Right renal pelvis (tissue), 4 donors: ENCODE measurements at places on chromosomes 12 and 14. TPM values are rescaled to one million over a fixed set of nuclear protein-coding genes. Genes with fewer than 3 reads are reported as not detected.

C1QL4 gene
- 1.9 TPM for polyA plus RNA-seq

GRCh38 chr12:93766796-93767523 lies 89.8 kb downstream of the CRADD start:
- DNase-seq = no peak

DNA sequence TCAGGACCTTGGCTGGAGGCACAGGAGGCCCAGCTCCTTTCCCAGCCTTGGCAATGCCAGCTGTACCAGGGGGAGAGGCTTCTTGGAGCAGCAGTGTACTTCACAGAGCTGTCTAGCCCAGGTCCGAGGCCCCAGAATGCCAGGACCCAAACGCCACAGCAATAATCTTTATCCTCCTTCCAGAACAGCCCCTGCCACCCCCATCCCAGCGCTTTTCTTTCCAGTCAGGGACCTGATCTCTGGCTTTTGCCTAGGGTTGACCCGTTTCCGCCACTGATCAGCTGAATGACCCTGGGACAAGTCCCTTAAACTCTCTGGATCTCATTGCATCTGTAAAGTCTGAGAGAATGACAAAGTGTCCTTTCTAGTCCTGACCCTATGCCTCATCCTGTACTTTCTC lies 5.1 kb downstream of the LAG3 start:
- DNase-seq = no peak

HOXC12 gene
- not detected for polyA plus RNA-seq

DNA sequence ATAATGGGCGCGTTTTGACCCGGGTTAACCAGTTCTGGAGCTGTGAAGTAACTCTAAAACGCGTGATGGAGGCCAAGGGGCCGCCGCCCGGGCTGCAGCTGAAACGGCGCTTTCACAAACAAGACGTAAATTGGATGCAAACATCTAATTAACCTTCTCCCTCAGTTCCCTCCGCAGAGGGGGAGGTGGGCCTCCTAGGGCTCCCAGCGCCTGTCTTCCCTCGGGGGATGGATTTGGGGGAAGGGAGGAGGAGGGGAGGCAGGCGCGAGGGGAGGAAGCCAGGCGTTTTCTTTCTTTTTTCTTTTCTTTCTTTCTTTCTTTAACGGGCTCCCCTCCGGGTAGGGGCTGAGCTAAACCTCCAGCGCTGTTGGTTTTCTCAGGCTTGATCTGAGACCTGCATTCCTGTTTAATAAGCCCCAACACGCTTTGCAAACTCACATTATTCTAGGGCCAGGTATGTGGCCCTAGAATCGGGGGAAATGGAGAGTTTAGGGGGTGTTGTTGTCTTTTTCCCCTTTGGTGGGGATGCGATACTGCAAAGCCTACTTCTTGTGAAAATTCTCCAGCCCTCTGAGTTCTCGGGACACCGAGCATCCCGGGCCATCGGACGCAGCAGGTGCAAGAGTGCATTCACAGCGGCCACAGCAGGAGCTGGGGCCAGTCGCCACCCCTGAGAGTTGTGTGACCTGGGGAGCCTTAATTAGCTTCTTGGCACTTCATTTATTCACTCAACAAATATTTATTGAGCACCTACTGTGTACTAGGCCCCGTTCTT lies 43.6 kb upstream of the LHX5 start:
- DNase-seq = no peak

DNA sequence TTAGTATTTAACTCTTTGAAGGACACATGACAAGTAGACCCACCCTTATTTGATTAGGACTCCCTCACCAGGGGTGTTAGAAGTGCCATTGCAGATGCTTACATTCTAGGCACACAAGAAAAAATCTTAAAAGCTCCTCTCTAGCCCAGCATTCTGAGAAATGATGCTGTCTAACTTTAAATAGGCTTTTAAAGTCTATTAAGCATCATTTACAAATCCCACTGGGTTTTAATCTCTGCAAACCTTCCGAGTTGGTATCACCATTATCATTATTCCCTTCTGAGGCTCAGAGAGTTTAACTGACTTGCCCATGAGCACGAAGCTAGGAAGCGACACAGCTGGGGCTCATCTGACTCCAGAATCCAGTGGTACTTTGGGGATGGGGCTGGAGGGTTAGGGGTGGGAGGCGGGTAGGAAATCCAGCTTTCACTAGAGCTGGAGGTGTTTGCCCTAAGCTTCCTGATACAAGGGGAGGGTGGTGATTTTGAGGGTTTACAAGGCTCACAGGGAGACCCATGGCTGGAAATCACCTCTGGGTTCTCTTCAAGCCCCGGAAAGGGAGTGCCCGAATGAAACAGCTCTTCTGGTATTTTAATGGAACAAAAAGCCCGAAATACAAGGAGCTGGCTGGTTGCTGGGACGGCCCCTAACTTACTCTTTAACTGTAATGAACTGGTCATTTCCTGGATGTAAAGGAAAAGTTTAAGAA lies 109.2 kb upstream of the FUT8 start:
- DNase-seq = no peak

JPH4 gene
- polyA plus RNA-seq = 11.6 TPM

UNC119B gene
- 76.4 TPM for polyA plus RNA-seq

DPF3 gene
- 5.3 TPM for polyA plus RNA-seq
